Activated naive CD8-positive, alpha-beta T cell treated with anti-CD3 and anti-CD28 coated beads, Interleukin-2, amount 50 U/mL, for 16 hours (primary cell): ENCODE measurements at places on chromosomes 13 and 19.

DNA sequence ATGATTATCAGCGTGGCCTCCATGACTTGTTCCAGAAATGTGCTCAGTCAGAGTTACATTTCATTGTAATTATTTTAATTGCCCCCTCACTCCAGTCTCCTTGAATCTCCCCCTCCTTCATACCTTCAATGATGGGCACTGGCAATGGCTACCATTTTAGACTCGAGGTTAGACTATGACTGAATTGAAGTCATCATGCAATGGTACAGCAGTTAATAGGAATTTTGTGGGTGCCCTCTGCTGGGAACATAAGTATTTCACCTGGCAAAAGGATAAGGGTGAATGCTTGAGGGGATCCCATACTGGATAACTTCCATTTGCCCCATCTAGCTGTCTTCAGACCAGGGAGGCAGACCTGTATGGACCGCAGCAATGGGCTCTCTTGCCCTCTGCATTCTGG lies 32.2 kb upstream of the USP12 start:
- no peak for DNase-seq

DNA sequence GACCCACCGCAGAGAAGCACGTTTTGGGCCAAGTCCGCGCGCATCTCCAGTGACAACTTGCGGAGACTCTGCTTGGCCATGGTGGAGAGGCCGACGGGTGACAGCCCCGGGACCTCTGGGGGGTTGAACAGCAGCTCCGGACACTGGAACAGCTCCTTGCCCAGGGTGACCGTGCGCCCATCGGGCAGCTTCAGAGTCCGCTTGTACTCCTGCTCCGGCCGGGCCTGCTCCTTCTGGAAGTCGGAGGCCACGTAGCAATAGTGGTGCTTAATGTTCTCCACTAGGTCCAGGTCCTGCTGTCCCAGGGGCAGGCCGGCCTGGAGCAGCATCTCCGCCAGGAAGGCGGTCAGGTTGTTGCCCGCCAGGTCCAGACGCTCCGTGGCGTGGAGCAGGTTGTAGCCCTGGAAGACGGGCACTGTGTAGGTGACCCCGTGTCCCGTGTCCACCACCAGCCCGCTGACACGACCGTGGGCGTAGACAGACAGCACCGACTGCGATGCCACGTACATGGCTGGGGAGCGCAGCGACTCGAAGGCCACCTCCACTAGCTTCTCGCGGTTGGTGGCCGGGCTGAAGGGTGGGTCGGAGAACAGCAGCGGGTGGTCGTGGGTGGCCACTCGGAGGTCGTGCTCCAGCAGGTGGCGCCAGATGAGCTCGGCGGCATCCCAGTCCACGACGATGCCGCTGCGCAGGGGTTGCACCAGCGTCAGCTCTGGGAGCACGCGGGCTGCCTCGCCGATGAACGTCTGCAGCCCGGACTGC lies 743 bp downstream of the ACTL9 start:
- DNase-seq: no peak

DNA sequence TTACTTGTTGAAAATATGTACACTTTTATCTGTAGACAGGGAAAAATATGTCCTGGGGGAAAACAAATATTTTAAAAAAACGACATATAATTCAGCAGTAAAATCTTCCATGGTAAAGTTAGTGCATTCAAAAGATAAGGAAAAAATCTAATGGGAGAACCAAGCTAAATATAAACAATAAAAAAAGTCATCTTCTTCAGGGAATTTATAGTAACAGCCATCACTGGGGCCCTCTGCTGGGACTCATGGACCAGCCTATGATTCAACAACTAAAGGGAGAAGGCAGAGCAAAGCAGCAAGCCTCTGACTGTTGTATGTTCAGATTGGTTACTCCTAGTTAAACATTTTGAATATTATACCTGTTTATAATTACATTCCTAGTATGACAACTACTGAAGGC lies 93.0 kb downstream of the ITGBL1 start:
- DNase-seq: no peak

DNA sequence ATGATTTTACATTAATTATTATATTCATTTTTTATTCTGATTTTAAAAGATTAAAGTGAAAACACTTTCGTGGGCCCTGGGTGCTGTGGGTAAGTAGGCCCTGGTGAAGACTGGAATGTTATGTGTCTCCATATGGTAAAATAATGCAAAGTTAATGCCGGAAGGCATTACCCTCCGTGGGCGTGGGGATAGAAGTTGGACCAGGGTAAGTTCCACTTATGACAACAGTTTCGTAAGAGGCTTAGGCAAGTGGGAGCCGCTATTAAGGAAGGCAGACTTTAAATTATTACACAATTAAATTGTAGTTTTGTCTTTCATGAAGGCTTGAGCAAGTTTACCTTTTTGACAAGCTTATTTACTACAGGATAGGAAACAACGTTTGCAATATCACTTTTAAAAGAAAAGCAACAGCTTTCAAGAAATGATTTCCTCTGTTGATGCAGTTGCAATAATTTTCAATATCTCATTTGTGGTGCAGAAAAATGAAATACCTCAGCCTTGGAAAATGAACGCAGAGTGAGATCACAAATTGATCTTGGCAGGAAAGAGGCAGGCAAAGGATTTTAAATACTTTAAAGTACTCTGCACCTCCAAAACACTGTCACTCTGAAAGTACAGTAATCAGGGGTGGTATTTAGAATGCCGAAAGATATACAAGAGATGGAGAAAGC lies 310.6 kb downstream of the DCT start:
- no peak for DNase-seq

DNA sequence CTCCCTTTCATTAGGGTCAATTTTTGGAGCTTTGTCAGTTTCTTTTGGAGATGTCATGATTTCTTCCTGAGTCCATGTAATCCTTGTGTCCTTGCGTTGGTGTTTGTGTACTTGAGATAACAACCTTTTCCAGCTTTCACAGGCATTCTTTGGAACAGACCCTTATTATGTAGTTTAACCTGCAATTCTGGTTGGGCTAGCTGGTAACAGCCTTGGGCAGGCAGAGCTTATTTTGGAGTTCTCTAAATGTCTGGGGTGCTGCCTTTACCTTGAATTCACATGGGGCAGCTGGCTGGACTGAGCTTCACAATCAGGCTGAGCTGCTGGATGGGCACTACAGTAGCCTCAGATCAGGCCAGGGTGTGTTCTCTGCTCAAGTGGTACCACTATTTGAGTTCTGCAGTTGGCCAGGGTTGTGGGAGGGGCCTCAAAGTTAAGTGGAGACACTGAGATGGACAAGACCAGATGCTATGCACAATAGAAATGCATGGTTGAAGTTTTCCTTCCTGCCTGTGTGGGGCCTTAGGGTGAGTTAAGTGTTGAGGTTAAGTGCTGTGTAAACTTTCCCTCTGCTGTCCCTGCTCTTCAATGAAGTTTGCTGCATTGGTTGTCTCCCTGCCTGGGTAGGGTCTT lies 277.3 kb downstream of the ATP8A2 start:
- no peak for DNase-seq

DNA sequence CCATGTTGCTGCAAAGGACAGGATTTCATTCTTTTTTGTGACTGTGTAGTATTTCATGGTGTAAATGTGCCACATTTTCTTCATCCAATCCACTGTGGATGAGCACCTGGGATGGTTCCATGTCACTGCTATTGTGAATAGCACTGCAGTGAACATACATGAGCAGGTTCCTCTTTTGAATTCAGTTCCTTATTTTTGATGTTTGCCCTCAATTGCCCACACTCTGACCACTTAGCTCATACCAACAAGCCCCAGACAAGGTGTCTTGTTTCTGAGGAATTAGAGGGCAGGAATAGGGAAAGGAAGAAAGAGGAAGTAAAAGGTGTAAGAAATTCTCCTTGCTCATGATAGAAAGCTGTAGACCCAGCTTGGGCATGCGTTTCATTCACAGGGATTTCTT lies 244.2 kb upstream of the ZNF507 start:
- DNase-seq: no peak

DNA sequence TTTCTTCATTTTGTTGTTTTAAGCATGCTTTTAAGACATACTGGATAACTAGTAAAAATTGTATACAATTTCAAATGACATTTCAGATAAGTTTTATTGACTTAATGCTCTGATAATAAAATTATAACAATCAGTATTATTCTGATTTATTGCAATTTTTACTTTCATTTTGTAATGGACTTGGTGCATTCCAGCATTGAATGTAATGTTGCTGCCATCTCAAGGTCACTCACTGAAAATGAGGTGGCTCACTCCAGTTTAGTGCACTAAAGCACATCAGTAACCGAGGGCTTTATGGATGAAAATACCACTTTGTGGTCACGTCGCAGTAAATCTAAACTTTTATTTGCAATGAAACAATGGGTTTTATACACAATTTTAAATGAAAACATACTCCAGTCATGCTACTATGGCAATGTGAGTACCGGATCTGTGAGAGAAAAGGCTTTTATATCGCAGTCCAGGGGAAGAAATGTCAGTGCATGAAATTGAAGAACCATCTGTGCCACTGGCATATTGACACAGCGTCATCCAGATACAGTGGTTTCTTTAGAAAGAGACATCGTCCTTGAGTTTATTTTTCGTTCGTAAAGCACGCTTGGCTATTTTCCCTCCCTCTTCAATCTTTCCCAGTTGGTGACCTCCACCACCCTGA lies 20.7 kb upstream of the ZNF507 start:
- no peak for DNase-seq
